ENCODE measurements at places on chromosomes 4 and X.

- DNase-seq: no peak
Measured at GRCh38 chr4:54061067-54061466, 3.3 kb downstream of the CHIC2 start.

DNA sequence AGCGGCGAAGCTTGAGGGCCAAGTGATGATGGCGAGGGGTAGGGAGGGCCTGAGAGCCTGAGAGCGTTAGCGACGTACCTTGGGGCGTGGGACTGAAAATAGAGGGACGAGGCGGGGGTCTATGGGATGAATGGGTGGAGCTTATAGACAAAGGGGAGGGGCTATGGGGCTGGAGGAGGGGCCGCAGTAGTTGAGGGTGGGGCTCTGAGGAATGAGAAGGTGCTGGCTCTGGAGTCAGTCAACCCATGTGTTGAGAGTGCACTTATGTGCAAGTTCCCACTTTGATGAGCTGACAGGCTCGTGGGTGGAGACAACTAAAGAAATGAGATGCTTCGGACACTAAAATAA is 488 bp downstream of the TBC1D25 start:
- peak; percentile 15 for DNase-seq

DNA sequence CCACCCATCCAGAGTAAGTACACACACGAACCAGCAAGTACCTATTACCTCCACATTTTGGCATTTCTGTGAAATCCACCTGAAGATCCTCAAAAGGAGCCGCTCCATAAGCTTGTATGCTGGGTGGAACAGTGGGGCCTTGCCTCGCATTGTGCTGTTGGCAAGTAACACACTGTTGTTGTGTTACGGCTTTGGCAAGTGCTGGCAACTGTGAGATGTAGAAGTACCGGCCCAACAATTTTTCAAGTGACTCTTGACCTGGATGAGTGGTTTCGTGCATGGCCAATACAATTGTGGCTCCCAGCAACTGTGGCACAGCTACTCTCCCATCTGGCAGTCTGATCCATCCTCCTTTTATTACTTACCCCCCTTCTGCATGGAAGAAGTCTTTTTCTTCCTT is 128.7 kb downstream of the CCNB3 start:
- no peak for DNase-seq

GRCh38 chr4:174935607-174936006 is 17.4 kb downstream of the ADAM29 start:
- no peak for DNase-seq

DNA sequence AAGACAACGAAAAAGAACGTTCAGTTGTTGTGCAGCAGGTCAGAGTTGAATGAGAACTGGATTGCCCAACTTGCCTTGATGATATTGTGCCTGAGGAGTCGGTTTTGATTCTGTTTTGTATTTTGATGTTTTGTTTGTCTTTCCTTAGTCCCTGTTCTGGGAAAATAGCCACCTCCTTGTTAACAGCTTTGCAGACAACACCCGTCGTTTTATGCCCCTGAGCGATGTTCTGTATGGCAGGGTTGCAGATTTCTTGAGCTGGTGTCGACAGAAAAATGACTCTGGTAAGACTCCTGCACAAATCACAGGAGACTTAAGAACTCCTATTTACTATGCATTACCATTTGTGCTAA is 4.5 kb downstream of the BST1 start:
- no peak for DNase-seq

GRCh38 chr4:154982187-154983047 is 201.3 kb downstream of the RBM46 start:
- DNase-seq: no peak

DNA sequence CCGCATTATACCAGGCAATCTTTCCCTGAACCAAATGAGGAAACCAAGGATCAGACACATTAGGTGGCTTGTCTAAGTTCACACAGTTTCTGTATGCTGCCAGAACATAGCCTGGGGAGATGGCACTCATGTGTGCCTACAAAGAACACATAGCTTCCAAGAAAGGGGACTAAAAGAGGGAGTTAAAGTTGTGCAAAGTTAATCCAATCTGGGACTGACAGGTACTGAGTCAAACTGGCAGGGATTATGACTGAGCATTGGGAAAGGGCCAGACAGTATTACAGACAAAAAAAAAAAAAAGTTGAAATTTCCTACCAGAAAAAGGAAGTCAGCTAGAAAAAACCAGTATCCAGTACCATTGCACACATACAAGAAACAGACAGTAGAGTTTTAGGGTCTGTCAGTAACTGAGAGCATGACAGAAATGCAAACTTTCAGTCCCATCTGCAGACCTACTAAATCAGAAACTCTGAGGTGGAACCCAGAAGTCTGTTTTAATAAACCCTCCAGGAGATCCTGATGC is 37.2 kb downstream of the ADAMTS3 start:
- DNase-seq: no peak

DNA sequence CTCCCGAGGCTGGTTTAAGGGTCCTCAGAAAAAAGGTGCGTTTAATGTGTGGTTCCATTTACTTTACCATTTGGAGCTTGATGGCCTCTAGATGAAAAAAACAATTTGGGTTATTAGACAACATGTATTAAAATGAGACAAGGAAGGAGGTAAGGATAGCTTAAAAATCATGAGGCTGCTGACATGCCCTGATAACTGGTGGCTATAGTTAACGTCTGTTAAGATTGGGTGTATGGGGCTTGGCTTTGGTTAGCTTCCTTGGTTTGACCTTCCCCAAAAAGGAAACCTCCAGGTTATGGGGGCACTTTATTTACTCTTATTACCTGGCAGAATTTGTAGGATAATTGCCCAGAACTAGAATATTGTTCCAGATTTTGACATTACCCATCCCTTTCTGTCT is 51.5 kb downstream of the HMGB2 start:
- DNase-seq: no peak

- no peak for DNase-seq
Measured at GRCh38 chrX:3286196-3286945, 60.1 kb downstream of the MXRA5 start.

- no peak for DNase-seq
Measured at GRCh38 chr4:69576251-69576877, 63.1 kb downstream of the UGT2A2 start.

- DNase-seq: no peak
Measured at GRCh38 chrX:68186552-68187262, 246.6 kb downstream of the OPHN1 start.

DNA sequence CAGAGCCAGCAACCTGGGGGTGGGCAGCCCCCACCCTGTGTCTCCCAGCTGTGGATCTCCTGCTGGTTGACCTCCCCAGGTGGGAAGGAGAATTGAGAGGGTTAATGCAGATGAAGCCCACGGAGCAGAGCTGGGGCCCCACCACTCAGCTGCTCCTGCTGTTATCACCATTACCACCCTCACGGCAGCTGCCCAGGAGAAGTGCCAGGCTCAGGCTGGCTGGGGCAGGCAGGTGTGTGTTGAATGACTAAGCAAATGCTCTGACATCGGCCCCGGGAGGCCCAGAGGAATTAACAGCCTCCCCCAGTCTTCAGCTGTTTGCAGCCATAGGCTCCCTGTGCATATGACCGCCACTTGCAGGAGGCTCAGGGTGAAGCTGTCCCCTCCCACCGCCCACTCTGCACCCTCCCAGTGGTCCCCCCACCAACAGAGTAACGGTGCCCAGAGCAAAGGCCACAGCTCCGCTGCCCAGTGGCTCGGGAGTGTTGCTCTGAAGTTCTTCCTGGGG is 133.8 kb downstream of the CPZ start:
- no peak for DNase-seq

DNA sequence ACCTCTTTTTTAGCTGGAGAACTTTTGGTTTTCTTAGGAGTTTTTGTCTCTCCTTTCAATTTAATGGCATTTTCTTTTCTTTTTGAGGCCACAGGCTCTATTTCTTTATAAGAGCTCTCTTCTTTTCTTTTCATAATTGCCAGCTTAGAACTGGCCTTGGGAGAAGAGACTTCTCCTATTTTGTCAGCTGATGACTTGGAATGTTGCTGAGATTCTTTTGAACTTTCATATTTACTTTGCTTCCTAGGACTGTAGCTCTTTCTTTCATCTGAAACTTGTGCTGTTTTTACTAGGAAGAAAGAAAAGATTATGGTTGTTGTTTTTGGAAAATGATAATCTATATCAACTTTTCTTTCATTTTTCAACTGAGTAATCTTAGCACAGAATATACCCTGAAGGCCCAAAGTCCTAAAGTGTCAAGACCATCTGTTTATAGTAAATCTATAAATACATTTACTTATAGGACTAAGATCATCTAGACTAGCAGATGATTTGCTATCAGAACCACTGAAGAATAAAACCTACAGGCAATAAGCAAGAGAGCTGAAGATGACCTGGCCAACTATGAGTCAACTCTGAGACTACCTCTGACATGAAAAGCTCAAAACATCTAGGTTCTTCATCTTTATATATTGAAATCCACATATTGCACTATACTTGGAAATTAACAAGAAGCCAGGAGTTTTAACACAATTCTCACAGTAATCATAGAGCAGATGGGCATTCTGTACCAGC is 45.6 kb downstream of the RFC1 start:
- no peak for DNase-seq

GRCh38 chr4:183284965-183285364 is 35.1 kb downstream of the CLDN22 start:
- DNase-seq: no peak

DNA sequence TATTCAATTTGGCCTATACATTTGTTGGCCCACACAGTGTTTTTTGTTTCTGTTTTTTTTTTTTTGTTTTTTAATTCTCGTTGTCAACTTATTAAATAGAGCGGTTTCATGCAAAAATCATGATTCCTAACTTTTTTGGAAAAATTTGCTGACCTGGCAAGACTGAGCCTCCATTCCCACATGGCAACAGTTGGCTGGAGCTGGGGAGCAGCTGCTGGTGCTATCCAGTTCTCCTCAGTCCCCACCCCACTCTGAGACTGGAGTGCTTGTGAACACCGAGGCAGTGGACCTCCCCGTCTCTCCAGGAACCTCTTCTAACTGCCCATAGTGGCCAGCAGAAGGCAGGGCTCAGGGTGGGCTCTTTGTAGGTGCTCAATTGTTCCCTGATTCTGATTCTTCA is 95.7 kb upstream of the OTUD4 start:
- DNase-seq: no peak

GRCh38 chrX:47222751-47223350 is 4.4 kb downstream of the CDK16 start:
- DNase-seq: no peak

- no peak for DNase-seq
Measured at GRCh38 chr4:97761445-97762114, 381.7 kb downstream of the STPG2 start.

GRCh38 chrX:47351706-47352105 is 18.7 kb upstream of the ZNF157 start:
- no peak for DNase-seq

DNA sequence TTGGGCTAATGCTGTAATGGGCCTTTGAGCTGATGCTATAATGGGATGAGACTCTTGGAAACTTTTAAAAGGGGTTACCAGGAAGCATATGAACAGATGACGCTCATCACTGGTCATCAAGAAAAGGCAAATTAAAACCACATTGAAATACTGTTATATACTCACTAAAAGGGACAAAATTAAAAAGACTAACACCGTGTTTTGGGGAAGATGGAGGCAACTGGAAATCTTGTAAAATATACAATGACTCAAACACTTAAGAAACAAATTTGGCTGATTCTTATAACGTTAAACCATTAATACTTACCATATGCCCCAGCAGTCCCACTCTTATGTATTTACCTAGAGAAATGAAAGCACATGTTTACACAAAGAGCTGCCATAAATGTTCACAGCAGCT is 207.2 kb upstream of the GPRIN3 start:
- no peak for DNase-seq

DNA sequence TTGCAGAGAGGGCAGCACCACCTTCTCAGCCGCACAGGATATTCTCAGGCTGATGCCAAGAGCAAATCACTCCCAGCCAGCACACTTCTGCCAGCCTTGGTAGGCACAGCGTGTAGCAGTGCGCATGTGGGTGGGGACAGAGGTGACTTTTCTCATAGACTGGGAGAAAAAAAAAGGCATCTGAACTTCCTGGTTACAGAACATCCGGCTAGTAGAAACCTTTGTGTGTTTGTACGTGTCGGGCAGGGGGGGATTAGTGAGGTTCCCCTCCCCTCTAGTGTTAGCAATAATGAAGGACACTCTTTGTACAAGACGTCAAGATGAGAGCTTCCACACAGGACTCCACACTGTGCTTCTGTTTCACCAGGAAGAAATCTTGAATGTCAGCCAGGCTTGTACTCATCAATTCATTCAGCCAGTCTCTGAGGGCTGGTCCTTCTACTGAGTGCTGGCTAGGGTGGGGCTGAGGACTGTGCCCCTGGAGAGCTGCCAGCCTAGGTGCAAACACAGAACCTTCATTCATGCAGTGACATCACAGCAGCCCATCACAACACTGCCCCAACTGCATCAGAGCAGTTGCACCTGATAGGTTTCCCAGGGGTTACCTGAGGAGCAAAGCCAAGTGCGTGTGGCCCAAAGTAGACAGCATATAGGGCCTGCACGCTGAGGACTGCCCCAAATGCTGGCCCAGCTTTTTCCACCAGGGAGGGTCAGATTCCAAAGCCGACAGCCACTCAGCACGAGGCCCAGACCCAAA is 34.7 kb downstream of the SLC25A5 start:
- DNase-seq: no peak

DNA sequence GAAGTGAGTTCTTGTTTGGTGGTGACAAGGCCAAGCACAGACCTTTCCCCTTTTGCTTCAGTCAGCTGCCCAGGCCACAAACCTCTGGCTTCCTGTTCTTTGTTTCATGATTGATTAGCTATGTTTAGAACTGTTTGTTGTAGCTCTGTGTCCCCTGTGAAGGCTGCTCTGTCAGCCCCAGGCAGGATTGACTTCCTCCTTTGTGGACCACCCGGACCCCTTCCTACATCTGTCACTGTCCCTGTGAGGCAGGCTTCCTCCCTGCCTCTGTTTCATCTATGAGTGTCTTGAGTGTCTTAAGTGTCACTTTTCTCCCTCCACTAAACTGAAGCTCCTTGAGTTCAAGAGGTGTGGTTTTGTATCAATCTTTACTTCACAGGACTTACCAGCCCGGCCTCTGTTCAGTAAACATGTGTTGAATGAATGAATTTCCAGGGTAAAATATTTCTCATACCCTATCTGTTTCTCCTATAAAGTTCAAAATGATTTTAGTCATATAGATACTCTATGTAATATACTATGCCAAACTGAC is 83.5 kb downstream of the ZNF674 start:
- no peak for DNase-seq

GRCh38 chrX:84160736-84161135 is 27.3 kb downstream of the RPS6KA6 start:
- DNase-seq: no peak

GRCh38 chr4:95080969-95081368 is 323.2 kb downstream of the BMPR1B start:
- DNase-seq: no peak

Data from activated CD8-positive, alpha-beta memory T cell treated with anti-CD3 and anti-CD28 coated beads for 1 hour (primary cell).